ENCODE measurements at places on chromosomes 6 and 20.

- DNase-seq = no peak
Observed at GRCh38 chr6:84403545-84403944, 176.1 kb upstream of the CEP162 start.

DNA sequence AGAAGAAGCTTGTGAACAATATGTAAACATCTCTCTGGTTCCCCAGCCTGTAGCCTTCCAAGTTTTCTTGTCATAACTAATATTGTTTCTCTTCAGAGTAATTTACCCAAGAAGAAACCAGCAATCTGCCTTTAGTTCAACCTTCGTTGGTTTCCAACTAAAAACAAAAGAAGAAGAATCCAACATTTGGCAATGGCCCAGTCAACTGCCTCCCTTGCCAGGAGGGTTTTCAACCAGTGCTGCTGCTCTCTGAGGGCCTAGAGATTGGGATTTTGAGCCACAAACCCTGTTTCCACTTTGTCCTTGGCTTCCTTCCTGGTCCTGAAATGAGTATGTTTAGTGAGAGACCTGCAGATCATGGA is 395.8 kb upstream of the CNR1 start:
- DNase-seq = no peak

GRCh38 chr6:20839630-20840029 is 305.4 kb downstream of the CDKAL1 start:
- no peak for DNase-seq

DNA sequence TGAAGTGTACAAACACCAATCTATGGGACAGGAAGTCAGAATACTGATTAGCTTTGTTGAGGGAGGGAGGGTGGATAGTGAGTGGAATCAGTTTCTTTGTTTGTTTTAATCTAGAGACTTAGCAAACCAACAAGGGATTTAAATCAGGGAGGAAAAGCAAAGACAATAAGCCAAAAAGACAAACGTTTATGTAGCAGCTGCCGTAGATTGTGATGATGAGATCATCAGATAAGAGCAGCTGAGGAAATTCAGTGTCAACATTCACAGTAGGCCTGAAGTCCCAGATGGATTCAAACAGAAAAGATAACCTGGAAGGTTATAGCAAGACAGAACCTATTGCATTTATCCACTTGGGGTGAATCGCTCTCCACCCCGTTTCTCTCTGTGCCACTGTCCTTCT is 104.9 kb upstream of the SYNDIG1 start:
- no peak for DNase-seq

DNA sequence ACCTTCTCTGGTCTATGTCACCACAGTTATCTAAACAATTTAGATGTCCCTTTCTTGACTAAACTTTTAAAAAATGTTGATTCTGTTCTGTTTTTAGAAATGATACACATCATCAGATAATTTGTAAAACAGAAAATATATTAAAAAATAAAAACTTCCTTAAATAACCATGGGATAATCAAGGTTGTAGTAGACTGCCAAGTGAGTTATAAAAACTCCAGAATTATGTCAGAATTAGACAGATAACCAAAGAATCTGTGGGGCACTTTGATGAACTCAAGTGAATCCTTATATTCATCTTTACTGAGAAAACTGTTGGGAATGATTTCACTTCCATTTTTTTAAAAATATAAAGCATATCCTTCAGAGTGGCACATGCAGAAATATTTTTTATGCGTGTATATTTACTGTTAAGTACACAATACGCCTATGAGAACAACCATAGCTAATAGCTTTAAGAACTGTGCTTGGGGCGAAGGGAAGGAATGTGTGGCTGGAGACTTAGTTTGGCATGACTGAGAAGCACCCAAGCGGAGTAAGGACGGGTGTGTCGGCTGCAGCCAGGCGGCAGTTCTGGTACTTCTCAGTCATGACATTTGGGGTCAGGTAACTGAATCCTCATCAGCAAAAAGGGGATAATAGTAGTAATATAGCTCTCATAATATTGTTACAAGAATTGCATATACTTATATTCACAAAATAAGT is 604.7 kb upstream of the CITED2 start:
- DNase-seq = peak; percentile 23

DNA sequence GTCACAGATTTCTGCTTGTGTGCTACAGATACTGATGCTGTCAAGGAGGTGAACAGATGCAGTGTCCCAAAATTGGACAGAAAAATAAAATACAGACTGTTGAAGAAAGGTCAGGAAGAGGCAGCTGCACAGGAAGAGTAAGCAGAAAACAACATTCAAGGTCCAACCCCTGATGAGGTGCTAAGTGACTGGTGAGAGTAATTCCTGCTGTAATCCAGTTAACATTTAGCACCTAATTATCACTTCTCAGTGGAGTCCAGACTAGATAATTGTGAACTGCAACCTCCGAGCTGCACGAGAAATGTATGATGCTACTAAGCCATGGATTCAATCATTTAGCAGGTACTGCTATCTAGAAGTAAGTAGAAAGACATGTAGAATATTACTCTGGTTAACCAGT is 36.3 kb upstream of the NRSN1 start:
- DNase-seq = no peak

DNA sequence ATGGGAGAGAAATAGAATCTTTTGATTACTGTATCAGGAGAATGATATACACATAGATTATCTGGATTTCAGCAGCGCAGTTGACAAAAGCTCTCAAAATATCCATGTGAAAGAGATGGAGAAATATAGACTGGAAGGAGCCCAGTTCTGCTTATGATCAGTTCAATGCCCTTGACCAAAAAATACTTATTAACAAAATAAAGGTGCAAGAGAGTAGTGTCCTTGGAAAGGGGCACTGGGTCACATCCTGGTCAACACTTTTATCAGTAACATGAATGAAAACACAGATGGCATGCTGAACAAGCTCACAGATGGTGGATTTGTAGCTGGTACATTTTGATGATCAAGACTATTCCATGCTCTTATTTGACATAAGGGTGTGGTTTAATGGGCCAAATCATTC is 63.9 kb upstream of the PLEKHG1 start:
- no peak for DNase-seq

DNA sequence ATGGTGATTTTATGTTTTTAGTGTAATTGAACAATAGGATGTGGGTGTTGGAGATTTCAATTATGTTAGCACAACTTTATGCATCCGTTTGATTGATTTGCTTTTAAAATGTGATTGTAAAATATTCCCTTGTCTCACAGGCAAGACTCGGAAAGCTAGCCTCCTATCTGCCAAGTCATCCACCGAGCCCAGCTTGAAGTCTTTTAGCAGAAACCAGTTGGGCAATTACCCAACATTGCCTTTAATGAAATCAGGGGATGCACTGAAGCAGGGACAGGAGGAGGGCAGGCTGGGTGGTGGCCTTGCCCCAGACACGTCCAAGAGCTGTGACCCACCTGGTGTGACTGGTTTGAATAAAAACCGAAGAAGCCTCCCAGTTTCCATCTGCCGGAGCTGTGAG is 200.9 kb downstream of the SASH1 start:
- no peak for DNase-seq

DNA sequence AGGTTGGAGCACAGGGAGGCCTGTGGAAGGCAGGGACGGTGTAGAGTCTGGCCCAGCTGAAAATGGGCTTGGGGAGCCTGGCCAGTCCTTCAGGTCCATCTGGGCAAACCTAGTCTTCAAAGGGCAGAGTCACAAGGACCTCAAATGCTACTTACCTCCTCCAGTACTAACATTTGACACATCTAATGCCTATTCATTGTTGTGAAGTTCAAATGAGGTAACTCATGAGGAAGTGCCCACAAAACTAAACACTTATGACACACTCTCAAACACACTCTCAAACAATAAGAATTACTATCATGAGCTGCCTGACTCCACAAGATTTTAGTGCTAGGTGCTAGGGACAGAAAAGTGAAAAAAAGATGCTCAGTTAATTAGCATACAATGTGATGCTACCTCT is 27.1 kb downstream of the DAAM2 start:
- DNase-seq = no peak

- no peak for DNase-seq
Observed at GRCh38 chr6:7684076-7684475, 41.8 kb upstream of the BMP6 start.

DNA sequence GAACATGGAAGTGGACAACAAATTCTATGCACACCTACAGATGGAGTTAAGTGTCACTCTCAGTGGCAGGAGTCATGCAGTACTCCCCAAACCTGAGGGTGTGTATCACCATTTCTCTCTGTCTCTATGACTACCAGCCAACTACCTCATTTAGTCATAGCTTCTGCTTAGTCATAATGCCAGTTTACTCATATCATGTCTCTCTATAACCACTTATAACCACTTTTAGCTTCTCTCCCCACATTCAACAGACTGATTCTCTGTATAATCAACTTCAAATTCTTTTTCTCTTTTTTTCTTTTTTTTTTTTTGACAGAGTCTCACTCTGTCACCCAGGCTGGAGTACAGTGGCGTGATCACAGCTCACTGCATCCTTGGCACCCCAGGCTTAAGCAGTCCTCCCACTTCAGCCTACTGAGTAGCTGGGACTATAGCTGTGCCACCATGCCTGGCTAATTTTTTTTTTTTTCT is 13.8 kb upstream of the GTF3C6 start:
- DNase-seq = no peak

DNA sequence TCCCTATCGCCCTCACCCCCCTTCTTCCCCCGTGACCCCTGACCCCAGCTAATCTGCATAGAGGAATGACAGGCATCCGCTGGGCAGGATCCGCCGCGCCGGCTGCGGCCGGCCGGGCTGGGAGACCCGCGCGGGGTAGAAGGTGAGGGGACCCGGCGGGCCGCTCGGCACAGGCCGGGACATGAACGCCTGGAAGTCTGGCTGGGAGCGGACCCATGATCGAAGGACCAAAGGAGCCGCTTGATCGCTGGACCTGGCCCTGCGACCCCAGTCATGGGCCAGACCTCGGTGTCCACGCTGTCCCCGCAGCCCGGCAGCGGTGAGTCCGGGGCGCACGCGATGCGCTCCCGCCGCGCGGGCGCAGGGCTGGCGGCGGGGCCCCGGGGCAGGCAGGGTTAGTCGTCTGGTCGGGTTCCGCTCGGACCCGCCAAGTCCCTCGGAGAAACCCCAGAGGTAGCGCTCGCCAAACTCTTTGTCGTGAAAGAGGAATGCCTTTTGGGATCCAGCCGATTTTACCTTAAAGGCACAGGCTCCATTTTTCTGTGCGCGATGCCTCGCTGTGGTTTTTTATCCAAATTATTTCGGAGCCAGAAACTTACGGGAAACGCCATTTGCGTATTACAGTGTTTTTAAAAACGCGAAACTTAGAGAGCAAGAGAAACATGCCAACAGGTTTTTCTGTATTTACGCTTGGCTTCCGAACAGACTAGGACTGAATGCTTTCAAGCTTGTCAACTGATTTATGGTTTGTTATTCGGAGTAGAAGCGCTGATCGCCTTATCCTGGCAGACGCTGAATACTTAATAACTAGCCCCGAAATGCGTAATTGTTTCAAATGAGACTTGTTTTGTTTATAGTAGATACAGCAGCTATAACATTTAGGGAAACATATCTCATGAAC is at the start of gene PHACTR2:
TSS of gene PHACTR2 (plus strand) at position 75 of the 901 bp plus-strand sequence. CDS start at position 274, 199 bp downstream.
- peak; percentile 86 for DNase-seq

DNA sequence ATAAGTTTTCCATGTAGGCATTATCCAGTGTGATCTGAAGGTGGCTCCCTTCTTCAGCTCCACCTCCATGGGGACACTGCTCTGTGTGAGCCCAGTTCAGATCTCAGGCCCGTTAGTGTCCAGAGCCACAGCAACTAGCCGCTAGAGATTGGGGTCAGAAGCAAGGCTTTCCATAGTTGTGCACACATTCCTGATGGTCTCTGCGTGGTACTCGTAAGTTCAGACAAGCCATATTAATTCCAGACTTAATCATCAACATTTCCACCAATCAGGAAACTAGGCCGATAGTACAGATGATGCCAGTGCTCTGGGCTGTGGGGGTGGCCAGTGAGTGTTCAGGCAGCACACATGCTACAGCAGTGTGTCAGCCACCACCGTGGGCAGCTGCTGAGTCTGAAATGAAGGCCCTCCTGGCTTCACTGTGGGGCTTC is 17.5 kb upstream of the SYNCRIP start:
- DNase-seq = no peak

- DNase-seq = no peak
Observed at GRCh38 chr6:118553132-118553531, 5.0 kb downstream of the PLN start.

- DNase-seq = no peak
Observed at GRCh38 chr6:139923964-139924475, 549.6 kb upstream of the CITED2 start.

- DNase-seq = no peak
Observed at GRCh38 chr6:43610431-43610830, 18.6 kb downstream of the GTPBP2 start.

DNA sequence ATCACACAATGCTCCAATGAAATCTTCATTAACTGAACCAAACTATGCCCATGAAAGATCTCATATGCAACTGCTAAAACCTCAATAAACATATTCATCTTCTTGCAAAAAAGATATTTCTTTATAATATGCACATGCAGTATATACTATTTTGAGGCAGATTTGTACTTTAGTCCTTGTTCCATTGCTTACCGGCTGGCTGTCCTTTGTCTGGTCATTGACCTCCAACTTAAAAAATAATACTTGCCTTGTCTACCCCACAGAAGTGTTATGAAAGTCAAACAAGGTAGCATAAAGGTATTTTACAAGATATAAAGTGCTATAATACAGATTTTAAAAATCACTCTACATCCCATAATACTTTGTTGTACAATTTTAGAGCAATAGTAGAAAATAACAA is 88.3 kb downstream of the ATG5 start:
- no peak for DNase-seq

- DNase-seq = peak; percentile 45
Observed at GRCh38 chr6:4210629-4211419, 75.4 kb upstream of the ECI2 start.

DNA sequence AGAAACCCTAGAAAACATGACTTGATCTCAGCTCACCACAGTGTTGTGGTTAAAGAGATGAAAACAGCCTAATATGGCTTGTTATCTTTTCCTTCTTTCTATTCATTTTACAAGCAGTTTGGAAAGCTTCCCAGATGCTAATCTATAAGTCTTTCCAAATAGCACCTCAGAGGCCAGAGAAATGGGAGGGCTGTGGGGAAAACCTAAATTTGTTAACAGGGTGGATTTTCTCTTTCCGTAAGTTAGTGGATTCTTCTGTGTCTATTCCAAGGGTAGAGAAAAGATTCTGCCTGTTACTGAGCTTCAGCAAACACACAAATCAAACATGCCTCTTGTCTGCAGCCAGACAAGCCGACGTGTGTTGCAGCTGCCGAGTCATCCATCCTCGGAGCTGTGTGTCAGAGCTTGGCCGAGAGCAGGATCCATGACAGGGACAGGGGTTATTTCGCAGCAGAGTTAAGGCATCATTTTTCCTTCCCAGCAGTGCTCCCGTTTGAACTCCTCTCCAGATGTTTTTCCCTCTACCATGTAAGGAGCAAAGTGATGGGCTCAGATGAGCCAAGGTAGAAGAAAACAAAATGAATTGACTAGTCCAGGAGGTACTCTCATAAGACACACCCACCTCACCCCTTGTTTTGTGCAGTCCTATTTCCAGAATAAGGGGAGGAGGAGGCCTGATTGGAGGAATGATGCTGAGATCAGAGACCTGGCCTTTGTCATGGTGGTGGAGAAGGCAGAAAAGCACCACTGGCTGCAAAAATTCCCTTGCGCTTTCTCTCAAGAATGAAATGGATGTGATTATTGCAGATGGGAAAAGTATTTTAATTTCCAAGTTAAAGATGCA is 560.0 kb downstream of the C6orf118 start:
- peak; percentile 12 for DNase-seq

- no peak for DNase-seq
Observed at GRCh38 chr6:6685249-6686040, 96.9 kb downstream of the LY86 start.

- DNase-seq = no peak
Observed at GRCh38 chr6:132443206-132443605, 41.9 kb upstream of the MOXD1 start.
